ENCODE measurements at places on chromosomes 2 and 18.
A peak's percentile ranks its signal among the peaks of the same experiment; 100 is the strongest.

DNA sequence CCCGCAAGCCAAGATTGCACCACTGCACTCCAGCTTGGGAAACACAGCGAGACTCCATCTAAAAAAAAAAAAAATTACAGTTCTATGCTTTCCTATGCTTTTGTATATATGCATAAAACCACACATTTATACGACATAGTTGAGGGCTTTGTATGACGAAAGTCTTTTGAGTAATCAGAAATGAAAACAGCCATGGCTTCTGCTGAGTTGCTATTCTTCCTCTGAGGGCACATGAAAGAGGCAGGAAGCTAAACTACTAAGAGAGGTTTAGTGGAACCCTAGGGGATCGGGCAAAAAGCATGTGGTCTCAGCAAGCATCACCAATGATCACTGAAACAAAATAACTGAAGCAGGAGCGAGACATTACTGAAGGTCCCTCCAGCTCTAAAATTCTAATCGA is 99.6 kb downstream of the ZAP70 start:
- DNase-seq: no peak

GRCh38 chr2:229301237-229301636 is 30.1 kb upstream of the PID1 start:
- DNase-seq: no peak

- DNase-seq: no peak
Measured at GRCh38 chr2:75055820-75056675, 97.6 kb downstream of the POLE4 start.

DNA sequence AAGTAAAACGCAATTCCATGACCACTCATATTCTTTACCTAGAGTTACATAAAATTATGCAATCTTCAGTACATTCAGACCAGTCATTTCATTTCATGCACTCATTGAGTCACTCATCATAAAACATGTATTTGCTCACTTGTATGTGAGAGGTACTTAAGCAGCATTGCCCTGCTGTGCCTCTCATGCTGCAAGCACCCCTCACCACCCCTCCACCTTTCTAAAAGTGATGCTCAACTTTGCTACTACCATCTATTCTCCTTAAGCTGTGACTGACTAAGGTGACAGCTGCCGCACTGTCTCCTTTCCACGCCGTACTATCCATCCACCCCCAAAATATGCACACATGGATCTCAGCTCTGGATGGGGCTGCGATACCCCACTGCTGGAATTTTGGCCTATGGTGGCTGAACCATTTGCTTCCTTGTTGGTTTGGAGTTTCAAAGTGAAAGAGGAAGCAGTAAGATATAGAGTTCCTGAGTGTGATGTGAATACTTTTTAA is 7.2 kb downstream of the ARHGAP25 start:
- DNase-seq: no peak

DNA sequence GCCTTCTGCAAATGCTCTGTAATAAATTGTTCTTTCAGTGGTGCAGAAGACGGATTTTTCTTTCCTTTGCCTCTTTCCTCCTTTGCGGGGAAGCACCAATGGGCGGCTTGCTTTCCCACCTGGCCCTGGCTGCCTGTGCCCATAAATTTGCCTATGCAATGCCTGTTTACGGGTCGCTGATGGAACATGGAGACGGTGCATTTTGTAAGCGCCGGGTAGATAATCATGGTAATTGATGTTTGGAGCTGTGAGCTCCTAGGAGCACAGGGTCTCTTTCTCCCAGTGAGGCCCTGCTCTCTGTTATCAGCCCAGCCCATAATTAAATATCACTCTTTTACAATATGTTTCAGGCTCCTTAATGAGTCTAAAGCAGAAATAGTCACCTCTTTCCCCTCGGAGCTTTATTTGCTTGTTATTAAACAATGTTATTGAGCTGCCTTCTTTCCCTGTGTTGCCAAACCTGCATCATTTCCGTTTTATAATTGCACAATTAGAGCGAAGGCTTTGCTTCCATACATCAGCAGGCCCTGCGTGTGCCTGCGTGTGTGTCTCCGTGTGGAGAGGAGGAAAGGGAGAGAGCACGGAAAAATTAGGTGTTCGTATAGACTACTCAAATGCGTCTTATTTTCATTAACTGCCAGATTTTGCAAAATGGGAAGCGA is 437.4 kb upstream of the POU3F3 start:
- DNase-seq: no peak

DNA sequence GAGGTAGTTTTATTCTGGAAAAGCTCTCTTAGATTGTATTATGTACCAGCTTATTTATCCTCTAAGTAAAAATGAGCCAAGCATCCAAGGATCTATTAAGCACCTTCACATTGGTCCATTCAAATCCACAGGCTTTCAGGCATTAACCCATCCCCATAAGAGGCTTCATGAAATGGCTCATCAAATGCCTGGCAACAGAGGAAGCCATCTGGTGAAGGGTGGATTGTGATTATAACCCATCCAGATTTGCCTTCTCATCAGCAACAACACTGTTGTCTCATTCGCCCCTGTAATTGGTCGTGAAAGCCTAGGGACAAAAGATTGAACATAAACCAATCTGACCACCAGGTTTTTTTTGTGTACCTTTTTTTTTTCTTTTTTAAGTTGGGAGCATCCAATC is 134.3 kb upstream of the TACR1 start:
- DNase-seq: peak; percentile 4

- DNase-seq: no peak
Measured at GRCh38 chr2:101729521-101730190, 32.1 kb downstream of the MAP4K4 start.

GRCh38 chr2:239466061-239466754 is 65.4 kb upstream of the HDAC4 start:
- no peak for DNase-seq

DNA sequence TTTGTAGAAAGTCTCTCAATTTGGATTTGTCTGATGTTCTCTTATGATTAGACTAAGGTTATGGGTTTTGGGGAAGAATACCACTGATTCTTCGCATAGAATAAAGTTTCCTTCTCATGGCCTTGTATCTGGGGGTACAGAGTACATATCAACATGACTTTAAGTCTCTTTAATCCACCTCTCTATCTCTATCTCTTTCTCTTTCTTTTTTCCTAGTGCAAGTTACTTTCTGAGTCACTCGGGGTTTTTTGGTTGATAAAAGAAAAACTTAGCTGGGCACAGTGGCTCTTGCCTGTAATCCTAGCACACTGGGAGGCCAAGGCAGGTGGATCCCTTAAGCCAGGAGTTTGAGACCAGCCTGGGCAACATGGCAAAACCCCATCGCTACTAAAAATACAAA is 100.1 kb upstream of the MAP4K3 start:
- DNase-seq: no peak

DNA sequence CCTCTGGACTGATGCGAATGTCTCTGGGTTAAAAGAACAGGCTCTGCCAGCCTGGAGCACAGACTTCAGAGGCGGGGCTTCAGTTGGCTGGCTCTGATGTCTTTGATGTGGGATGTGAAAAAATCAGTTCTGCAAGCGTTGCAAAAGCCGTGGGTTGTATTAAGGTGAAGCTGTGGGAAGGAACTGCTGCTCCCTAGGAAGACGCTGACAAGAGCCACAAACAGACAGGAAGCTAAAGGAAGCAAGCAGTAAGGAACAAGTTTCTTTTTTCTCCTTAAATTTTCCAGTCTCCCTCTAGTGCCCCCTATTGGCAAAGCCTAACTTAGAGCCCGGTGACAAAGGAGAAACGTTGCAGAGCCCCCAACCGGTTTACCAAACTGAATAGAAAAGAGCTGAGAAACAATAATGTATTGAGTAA is 239.0 kb downstream of the CCDC178 start:
- peak; percentile 80 for DNase-seq

DNA sequence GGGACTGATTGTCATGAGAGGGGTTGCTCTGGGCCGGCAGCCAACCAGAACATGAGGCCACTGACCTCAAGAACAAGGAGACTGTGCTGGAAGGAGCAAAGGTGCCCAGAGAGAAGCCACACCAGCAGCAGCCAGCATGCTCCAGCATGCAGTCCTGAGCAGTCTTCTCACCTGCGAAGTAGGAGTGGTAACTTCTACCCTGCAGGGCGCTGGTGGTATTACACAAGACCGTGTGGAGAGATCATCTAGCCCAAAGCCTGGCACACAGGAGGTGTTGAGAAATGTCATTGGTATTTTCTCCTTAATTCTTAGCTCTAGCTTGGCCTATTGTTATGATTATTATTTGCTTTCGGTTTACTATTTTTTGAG is 132.7 kb downstream of the TSN start:
- DNase-seq: no peak

DNA sequence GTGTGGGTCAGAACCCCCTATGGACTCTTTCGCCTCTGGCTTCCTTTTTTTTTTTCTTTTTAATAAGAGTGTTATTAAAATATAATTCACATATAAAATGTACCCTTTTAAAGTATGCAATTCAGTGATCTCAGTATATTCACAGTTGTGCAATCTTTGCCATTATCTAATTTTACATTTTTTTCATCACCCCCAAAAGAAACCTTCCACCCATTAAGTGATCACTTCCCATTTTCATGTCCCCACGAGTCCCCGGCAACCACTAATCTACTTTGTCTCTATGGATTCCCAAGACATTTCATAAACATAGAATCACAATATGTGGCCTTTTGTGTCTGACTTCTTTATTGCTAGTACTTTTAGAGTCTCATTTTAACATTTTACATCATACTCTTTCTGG is 38.7 kb upstream of the ANXA4 start:
- no peak for DNase-seq

DNA sequence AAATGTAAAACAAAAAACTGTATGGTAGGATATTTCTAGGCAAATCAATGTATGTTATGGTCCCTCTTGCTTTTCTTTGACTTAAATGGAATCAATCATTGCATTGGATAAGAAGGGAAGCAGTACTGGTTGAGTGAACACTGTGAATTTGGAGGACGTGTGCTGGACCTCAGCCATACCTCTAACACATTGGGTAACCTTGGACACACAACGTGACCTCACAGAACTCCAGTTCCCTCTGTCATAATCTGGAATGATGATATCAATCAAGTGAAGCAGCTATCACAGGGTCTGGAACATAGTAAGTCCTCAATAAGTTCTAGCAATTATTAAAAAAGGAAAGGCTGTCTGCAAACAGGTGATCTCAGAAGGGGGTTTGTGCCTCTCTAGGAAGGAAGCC is 474.9 kb upstream of the TCF4 start:
- DNase-seq: no peak

- no peak for DNase-seq
Measured at GRCh38 chr18:36636237-36636817, 192.5 kb downstream of the TPGS2 start.
